ENCODE measurements at places on chromosomes 7 and 10.

DNA sequence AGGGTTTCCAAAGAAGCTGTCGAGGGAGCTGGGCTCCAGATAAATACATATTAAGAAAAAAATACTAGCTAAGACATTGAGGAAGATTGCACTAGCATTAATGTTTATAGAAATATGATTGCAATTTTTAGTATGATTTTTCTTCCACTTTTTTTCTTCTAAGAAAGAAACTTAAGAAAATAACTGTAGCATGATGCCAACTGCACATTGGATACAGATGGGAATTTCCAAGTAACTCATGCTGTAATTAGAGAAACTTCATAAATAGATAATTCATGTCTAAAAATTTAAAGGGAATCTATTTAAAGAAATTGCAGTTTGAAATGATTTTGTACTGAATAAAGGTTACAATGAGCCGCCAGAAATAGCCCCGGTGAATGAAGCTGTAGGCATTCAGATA is 119.4 kb downstream of the POLR1F start:
- no peak for DNase-seq

- DNase-seq: no peak
Observed at GRCh38 chr10:88309365-88309764, 273.8 kb downstream of the RNLS start.

DNA sequence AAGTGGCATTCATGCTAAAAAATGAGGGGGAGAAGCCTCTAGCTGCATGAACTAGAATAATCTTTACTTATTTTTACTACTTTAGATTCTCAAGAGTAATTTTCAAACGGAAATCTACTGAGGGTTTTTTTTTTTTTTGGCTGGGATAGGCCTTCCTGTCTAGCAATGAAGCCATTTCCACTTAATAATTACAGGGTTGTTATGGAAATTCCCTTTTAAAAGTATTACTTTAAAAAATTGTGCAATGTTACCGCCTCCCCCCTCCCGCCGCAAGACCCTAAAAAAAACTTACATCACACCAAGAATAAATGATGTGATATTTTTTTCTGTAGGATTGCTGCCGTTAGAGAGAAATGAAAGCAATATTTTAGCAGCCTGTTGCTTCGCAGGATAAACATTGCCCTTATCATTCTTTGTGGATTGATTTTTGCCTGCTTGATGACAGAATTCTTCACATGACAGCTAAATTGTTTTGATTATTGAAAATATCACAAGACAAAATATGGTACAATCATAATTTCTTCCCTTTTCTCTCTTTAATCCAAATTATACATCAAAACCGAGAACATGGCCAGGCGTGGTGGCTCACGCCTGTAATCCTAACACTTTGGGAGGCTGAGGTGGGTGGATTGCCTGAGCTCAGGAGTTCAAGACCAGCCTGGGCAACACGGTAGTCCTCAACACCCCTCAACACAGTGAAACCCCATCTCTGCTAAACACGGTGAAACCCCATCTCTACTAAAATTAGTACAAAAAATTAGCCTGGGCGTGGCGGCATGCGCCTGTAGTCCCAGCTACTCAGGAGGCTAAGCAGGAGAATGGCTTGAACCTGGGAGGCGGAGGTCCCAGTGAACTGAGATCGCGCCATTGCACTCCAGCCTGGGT is 32.8 kb downstream of the ARL4A start:
- DNase-seq: no peak

GRCh38 chr10:103833731-103834365 is 21.5 kb downstream of the SH3PXD2A start:
- DNase-seq: peak; percentile 80

DNA sequence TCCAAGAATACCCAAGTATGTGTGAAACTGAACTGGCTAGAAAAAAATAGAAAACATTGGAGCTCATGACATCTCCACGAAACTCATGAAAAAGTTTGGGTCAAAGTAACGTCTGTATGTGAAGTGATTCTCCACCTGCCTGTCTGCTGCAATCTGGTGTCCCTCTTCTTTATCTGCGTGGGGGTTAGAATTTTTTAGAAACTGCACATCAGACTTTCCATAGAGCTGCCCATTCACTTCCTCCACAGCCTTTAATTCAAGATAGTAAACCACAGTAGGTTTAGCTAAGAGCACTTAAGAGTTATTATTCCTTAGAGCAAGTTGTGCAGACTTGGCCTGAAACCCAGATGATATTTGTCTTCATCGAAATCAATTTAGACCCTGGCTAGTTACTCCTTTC is 55.3 kb downstream of the SCIN start:
- no peak for DNase-seq

GRCh38 chr10:1287971-1288401 is 231.8 kb downstream of the WDR37 start:
- no peak for DNase-seq

DNA sequence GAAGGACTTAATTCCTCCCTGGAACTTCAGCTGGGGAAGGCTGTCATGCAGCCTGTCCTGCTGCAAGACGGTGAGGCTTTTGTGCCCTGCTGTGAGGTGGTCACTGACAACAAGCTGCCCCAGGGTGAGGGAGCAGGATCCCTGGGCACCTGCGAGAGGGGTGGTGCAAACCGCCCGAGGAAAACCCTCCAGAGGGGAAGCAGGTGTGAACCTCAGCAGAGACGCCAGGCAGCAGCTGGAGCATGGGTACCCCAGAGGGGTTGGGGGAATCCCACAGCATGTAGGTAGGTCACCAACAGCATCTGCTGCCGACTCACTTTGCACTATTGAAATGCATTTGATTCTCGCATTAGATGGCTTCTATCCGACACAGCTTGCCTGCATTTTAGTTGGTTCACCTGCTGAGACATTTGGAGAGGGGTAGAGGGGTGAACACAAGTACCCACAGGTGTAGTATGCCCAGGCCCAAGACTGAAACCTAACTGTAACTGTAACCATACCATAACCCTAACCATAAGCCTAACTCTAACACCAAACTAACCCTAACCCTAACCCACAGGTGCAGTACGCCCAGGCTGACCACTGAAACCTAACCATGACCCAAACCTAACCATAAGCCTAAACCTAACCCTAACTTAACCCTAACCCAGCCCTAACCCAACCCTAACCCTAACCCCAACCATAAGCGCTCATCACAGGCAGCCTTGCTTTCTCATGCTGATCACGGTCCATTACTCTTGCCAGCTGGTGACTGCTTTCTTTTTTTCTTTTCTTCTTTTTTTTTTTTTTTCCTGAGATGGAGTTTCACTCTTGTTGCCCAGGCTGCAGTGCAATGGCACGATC is 85.9 kb downstream of the ELFN1 start:
- DNase-seq: no peak

DNA sequence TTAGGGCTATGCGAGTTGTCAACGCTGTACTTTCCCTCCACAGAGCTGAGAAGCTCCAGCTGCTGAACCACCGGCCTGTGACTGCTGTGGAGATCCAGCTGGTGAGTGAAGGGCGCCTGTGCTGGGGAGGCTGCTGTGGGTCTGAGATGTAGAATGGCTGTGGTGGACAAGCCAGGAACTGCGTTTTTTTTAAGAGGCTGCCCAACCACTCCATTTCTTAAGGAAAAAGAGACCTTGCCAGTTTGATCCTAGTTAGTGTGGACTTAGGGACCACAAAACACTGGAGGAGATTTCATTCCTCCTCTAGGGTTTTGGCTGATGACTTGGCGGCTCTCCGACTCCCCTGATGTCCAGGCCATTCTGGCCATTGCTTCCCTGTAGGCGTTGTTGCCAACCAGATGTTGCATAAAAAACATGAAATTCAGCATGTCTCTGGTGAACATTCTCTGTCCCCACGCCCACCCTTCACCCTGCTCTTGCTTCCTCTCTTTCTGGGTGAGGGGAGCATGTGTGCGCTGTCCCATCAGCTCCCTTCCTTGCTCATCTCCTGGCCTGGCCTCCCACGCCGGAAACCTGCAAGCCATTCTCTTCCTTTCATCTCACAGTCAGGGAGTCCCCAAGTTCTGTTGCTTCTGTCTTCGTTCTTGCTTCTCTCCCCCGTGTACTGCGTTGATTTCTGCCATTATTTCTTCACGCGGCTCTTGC is 30.9 kb downstream of the CRCP start:
- peak; percentile 69 for DNase-seq

DNA sequence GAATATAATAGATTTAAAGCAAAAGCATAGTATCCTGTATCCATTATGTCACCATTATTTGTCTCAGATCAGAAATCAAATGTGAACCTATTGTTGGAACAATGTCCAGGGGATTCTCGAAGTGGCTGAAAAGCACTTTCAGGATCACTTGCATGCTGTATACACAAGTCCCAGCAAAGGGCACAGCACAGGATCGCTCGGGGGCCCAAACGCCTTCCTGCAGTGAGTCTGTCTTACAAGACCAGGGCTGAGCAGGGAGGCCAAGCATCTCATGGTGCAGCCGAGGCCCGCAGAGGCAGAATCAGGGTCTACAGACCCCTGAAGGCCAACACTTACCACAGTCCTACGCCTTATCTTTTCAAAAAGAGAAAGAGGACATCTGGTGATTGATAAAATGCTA is 92.3 kb downstream of the TNS3 start:
- DNase-seq: peak; percentile 14

- DNase-seq: no peak
Observed at GRCh38 chr7:66429498-66430163, 199.1 kb upstream of the KCTD7 start.

- no peak for DNase-seq
Observed at GRCh38 chr10:67015225-67015624, 89.4 kb downstream of the LRRTM3 start.

GRCh38 chr7:110704225-110704624 is 386.7 kb upstream of the LRRN3 start:
- DNase-seq: no peak

GRCh38 chr7:50725774-50726173 is 56.9 kb downstream of the GRB10 start:
- no peak for DNase-seq

GRCh38 chr10:73405556-73405955 is 8.3 kb downstream of the ANXA7 start:
- DNase-seq: no peak

GRCh38 chr7:92815412-92815811 is 21.0 kb downstream of the CDK6 start:
- DNase-seq: no peak

DNA sequence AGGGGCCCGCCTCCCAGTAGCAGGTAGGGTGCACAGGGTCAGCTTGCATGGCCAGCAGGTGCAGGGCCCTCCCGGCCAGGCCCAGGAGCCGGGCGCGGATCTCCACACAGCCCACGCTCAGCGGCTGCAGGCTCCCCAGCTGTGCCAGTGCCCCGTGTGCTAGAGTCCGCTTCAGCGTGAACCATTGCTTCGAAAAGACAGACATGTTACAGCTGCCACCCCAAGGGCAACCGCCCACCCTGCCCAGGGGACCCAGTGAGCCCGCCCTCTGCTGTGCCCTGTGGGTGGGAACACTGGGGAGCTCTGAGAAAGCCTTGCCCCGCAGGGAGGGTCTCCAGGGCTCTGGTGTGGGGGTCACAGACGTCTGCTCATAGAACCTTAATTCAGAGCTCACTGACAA is 64.3 kb upstream of the NKX6-2 start:
- DNase-seq: no peak

- DNase-seq: no peak
Observed at GRCh38 chr10:5462841-5463293, 36.5 kb downstream of the CALML5 start.

DNA sequence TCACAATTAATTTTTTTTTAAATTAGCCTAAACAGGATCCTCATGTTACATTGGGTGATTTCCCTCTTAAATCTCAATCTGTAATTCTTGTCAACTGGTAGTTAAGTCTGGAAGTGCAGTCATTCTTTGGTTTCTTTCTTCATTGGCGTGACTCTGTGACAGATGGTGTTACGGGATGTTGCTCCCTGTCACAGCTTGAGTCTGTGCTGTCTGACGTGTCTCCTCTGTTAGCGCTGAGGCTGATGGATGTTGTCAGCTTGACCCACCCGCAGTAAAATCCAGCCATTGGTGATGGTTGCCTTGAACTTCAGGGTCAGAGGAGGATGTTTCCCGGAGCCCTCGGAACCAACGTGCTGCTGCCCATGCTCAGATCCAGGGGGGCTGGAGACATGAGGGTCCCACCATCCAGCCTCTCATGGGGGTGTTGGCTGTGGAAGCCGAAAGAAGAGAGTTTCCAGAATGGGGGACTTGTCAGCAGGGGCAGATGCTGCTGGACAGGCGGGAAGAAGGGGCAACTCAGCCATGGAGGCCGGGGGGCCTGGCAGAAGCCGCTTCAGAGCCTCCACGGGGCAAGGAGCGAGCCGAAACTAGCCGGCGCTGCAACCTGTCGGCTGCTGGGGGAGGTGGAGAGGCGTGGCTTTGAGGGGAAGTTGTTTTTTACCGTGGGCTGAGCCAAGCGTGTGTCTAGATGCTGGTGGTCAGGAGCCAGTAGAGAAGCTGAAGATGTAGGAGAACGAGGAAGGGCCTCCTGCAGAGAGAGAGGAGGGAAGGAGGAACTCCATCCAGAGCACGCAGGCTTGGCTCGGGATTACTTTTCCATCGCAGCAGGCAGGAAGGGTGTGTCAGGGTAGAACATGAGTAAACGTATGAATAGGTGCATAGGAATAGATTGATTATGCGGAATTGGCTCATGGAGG is 3.5 kb downstream of the SUN1 start:
- DNase-seq: peak; percentile 13

DNA sequence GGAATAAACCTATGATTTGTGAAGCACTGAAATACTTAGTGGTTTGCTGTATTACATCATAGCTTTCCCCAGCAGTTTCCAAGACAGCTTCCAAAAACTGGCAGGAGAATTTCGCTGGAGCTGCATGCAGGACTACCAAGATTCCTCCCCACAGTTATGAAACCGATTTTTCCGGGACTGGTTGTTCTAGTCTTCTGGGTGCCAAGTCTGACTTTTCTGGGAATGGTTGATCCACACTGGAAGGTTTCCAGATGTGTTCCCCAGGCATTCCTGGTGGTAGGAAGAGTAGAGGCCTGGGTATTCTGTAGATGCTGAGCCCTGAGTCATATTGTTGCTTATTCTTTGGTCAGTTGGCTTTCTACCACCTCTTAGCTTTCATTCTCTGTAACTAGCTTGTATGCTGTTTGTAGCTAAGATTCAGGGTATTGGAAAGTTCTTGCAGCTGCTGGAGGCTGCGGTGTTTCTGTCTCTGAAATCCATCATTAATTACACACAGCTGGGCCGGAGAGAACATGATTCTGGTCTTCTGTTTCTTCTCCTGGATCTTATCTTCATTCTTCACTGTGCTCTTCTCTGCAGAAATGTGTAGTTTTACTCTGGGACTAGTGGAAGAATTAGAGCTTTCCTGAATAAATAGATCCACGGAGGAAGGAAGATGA is 6.3 kb downstream of the ABCC2 start:
- DNase-seq: peak; percentile 41

Measured in left cardiac atrium (tissue), 4 donors.